Left kidney (tissue), 8 donors: ENCODE measurements at places on chromosomes 1 and 21.
A peak's percentile ranks its signal among the peaks of the same experiment; 100 is the strongest.

GRCh38 chr1:189834813-189835212 lies 642.9 kb downstream of the BRINP3 start:
- DNase-seq = no peak

GRCh38 chr1:96513136-96513535 lies 208.4 kb upstream of the PTBP2 start:
- DNase-seq = no peak

- no peak for DNase-seq
These were observed 72.3 kb upstream of the SLFNL1 start for GRCh38 chr1:41093826-41094225.

DNA sequence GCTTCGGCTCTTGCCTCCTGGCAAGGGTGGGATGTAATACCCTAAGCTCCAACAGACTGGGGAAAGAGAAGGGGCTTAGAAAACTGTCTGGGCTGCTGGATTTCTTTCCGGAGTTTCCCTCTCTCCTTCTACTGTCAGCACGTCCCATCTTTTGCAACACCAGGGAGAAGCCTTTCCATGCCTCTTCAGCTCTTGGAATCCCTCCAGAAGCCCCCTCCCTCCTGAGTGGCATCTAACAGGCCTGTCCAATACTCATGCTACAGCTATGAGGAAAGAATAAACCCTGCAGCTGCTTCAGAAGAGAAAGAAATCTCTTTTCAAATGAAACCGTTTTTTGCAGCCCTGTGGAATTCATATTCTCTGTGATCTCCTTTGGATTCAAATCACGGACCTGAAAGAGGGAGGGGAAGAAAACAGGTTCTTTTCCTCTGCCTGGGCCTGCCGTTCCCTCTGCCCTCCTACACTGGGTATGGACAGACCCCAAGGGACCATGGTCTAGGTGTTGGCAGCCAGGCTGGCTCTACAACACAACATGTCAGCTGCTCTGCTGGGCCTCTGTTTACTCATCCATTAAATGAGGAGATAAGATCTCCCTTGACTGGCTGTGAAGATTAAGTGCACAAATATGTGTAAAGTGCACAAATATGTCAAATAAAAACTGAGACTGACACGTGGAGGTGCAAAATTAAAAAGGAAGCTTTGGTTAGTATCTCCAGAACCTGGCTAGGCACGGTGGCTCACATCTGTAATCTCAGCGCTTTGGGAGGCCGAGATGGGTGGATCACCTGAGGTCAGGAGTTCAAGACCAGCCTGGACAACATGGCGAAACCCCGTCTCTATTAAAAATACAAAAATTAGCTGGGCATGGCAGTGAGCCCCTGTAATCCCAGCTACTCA lies 6.0 kb upstream of the CAPN2 start:
- no peak for DNase-seq

- no peak for DNase-seq
These were observed 24.9 kb downstream of the OLFML2B start for GRCh38 chr1:161998811-161999210.

DNA sequence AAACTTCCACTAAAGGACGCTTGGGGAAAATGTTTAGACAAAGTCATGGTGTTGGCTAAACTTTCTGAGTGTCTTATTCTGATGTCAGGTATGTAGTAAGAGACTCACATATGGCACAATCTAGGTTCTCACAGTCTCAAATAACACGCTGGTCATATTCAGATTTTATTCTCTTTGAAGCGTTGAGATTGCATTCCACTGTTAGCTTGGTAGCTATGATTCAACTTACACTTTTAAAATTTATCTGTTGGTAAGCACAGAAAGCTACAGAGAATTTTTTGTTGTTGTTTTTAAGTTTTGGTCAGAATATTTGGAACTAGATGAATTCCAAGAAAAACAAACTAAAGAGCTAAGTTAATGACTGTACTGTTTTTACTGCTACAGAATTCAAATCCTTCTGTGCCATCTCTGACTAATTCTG lies 126.7 kb downstream of the PRRX1 start:
- no peak for DNase-seq

GRCh38 chr1:227127891-227128290 lies 187.8 kb downstream of the COQ8A start:
- DNase-seq = no peak

DNA sequence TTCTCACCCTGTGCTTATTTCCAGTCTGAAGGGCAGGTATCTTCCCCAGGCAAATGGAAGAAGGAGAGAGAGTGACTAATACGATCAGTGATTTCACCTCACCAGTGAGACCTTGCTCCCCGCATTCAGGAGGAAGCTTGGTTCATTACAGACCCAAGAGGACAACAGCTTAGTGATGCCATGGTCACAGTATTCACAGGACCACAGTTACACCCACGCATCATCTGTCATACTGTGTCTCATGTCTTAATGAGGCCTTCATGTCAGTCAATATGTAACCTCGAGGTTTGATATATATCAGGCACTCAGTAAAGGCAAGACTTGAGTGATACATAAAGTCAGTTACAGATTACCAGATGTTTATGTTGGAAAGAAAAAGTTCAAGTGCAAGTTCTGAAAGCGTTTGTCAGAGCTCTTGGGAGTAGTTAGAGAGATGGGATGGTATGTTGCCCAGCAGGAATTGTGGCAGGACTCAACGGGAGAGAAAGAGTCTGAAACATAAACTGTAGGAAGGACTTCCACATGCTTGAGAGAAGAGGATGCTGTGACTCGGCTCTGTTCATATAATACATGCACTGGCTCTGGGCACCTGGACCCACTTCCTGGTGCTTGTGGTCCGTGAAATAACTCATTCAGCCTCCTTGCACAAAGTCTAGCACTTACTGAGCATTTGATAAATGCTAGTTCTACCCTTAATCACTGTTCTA lies 33.3 kb downstream of the GNPAT start:
- no peak for DNase-seq

- DNase-seq = no peak
These were observed 48.7 kb upstream of the LRRC7 start for GRCh38 chr1:69519006-69519405.

DNA sequence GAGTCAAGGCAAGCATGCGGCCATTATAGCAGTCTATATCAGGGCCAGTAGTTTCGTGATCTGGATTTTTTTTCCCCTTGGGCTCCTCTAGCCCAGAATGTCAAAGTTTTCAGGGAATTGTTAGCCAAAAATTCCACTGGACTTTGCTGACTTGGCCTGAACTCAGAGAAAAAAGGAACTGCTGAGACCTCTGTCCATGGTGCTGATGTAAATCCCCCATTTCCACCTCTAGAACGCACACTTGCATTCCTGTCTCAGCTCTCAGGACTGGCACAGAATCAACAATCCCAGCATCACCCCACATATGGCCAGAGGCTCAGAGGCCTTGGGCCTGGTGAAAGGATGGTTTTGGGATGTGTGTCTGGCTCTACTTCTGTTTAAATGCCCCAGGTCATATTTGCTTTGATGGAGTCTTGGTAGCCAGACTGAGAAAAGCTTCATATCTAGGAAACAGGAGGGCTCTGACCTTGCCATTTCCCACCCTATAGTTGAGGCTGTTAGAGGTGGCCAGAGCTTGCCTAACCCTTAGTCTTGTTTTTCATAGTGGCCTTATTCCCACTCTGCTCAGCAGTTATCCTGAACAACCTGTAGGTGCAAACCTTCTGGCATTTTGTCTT lies 16.9 kb upstream of the EFCAB14 start:
- DNase-seq = peak; percentile 64

DNA sequence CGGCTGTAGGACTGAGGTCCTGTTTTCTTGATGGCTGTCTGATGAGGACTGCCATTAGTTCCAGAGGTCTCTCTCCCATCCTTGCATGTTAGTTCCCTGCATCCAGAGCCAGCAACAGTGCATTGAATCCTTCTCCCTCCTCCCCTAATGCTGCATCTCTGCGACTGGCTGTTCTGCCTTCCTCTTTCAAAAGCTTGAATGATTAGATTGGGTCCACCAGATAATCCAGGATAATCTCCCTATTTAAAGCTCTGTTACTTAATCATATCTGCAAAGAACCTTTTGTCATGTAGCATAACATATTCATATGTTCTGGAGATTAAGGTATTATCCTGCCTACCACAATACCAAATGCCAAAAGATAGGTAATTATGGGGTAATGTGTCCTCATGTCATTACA lies 377.5 kb downstream of the GPATCH2 start:
- DNase-seq = no peak

GRCh38 chr1:114745291-114745690 lies 12.5 kb downstream of the CSDE1 start:
- DNase-seq = no peak

DNA sequence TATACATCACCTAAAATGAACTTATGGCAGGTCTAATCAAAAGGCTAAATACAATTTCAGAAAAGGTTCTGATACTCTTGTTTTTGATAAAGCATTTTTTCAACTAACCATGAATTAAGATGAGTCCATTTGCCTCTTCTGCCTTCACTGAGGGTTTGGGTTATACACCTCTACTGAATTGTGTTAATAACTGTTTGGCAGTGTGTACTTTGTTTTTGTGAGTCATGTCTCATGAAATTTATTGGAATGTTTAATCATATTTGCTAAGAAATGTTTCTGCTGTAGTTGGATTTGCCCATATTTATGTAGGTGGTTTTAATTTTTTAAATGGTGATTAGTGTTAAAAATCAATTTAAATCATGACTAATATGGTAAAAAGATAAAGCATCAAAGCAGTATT lies 190.5 kb downstream of the HS2ST1 start:
- no peak for DNase-seq

GRCh38 chr1:162023547-162024501 lies at the start of gene OLFML2B:
Gene OLFML2B (minus strand): TSS chr1:162023869. CDS start chr1:162023430, 439 bp downstream.
- peak; percentile 57 for DNase-seq

- DNase-seq = peak; percentile 80
These were observed 7.7 kb downstream of the PADI1 start for GRCh38 chr1:17212487-17213121.

- no peak for DNase-seq
These were observed 52.4 kb downstream of the NEGR1 start for GRCh38 chr1:72229893-72230292.

DNA sequence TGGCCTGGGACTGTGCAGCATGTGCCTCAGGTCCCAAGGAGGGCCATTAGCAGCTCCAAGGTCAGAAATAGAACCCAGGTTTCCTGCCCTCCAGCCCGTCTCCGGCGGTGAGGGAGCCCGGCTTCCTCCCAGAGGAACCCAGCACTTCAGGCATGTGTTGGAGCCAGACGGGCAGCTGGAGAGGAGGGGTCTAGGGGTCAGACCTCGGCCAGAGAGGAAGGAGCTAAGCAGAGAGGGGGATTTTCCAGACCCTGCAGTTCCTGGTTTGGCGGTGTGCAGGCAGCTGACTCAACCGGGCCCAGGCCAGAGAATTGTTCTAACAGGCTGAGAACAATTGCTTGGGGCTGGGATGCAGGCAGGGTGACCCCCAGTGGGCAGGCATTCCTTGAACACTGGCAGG lies 37.1 kb downstream of the HSPG2 start:
- no peak for DNase-seq

DNA sequence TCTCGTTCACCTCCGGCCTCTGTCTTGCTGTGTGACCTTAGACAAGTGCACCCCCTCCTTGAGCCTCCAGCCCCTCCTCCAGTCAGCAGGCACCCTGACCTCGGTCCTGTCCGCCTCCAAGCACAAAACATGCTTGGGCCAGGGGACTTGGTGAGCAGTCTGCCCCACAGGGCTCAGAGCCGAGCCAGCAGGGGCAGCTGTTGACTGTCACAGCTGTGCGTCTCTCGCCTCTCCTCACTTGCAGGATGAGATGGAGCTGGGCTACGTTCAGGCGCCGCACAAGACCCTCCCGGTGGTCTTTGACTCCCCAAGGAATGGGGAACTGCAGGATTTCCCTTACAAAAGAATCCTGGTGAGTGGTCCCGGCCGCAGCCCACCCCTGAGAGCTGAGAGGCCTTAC lies 24.2 kb downstream of the PADI3 start:
- no peak for DNase-seq

DNA sequence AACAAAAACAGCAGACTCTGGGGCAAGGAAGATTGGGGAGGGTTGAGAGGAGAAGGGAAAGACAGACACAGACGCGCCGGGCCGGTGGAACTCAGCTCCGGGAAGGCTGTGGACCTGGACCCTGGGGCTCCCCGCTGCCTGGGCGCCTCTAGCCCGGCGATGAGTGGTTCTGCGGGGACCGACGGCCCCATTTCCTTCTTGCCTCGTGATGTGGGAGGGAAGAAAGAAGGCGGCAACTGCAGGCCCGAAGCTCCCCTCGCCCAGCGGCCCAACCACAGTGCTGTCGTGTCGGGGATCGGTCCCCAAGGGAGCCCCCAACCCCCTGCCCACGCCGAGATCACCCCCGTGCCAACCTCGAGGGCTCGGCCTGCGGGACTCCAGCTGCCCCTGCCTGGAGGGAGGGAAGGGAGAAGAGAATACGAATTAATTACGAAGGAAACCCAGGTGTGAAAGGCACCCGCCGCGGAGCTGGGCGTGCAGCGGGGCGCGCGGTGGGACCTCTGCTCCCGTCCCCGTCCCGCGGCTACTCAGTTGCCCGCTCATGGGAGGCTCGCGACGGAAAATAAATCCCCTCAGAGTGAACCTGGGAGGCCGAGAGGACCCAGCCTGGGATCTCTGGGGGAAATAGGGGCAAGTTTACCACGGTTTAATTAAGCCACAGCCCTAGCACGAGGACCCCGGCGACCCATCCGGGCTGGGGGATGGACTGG lies 7.4 kb downstream of the FOXD3 start:
- DNase-seq = no peak

GRCh38 chr1:229252228-229252984 lies 18.5 kb upstream of the RAB4A start:
- no peak for DNase-seq

- DNase-seq = no peak
These were observed 45.1 kb downstream of the TMEM53 start for GRCh38 chr1:44628962-44629756.

DNA sequence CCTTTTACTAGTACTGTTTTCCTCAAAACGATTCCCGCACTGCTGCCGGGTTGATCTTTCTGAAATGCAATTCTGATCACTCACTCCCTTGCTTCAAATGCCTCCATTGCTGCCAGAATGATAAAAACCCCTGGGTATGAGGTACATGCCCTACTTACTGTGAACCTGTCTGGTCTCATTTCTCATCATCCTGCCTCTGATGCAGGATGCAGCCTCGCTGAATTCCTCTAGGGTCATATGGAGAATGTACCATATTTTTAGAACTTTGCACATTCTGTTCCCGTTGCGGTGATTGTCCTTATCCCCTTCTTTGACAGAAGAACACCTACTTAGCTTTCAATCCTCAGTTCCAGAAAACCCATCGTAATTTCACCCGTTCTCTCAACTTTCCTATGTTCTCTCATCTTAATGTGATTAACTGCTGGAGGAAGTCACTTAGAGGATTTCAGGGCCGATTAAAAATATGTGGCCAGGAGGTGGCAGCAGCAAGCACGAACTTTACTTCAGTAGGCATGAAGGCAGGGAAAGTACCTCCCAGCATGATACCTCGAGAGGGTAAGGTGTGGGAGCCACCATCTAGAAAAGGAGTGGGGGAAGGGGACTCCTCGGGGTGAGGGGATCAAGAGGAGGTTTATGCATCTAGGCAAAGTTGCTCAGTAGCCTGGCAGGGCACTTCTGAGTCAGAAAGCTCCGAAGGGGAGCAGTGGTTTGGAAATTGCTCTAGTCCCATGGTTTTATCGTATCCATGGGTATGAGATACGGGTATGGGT lies 361.5 kb upstream of the ZP4 start:
- DNase-seq = peak; percentile 60
